Activated naive CD8-positive, alpha-beta T cell treated with anti-CD3 and anti-CD28 coated beads for 36 hours (primary cell): ENCODE measurements at places on chromosomes 5 and 9. TPM values are rescaled to one million over a fixed set of nuclear protein-coding genes. Genes with fewer than 3 reads are reported as not detected.

DNA sequence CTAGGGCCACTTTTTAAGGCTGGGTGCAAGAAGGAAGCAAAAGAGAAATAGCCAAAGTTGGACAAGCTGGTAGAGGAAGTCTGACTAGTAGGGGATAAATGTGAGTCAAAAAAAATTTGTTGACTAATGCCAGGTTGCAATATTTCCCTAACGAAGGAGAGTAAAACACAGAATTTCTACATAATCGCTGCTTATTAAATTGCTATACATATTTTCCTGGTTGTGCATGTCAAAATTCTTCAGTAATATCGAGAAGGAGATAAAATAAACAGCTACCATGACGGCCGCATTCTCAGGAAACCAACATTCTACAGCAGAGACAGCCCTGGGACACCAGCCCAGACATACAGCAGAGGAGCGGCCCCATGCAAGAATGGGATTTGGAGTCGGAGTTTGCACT is 148.3 kb downstream of the ESM1 start:
- H3K36me3 ChIP-seq, result no peaks in the 10 kb centered on the region
- no peak overlapping the region for H3K27ac ChIP-seq
- DNase-seq, result no peak
- H3K27me3 ChIP-seq, result peaks cover 10% of the 10 kb centered on the region

- H3K27me3 ChIP-seq, result peaks cover 4% of the 10 kb centered on the region
- no peaks in the 10 kb centered on the region for H3K4me1 ChIP-seq
- DNase-seq, result no peak
- no peak overlapping the region for H3K27ac ChIP-seq
These were observed 309.6 kb downstream of the ACTL7B start for GRCh38 chr9:108546215-108546614.

DNA sequence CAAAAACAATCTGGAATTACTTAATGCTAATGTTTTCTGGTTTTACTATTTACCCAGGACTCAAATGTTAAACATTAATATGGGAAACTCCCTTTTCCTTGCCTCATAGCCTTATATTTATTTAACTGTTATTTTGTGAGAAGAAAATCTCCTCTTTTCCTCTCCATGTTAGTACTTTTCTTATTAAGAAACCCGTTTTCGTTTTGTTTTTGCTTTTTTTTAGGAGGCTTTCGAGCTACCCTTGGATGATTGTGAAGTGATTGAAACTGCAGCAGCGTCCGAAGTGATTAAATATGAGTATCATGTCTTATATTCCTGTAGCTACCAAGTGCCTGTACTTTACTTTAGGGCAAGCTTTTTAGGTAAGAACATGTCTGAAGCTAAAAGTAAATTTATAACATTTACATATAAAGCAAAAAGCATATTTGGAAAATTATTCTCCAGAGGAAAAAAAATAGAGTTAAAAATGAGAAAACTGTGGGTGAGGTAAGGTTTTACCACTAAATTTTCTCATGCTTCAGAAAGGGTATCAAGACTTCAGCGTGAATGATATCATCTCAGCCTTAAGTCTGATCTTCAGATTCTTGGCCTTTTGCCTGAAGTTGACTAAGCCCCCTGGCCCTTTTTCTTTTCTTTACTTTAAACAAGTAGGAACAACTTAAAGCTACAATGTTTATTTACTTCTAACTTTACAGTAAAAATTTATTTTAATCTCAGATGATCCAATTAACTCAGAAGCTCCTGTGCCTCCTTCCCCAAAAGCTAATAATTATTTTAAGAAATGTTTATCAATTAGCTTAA is 113.8 kb downstream of the RPS23 start:
- H3K4me3 ChIP-seq, result no peak overlapping the region
- no peaks in the 10 kb centered on the region for H3K27me3 ChIP-seq
- peaks cover 7% of the 10 kb centered on the region for H3K4me1 ChIP-seq
- H3K27ac ChIP-seq, result no peak overlapping the region

DNA sequence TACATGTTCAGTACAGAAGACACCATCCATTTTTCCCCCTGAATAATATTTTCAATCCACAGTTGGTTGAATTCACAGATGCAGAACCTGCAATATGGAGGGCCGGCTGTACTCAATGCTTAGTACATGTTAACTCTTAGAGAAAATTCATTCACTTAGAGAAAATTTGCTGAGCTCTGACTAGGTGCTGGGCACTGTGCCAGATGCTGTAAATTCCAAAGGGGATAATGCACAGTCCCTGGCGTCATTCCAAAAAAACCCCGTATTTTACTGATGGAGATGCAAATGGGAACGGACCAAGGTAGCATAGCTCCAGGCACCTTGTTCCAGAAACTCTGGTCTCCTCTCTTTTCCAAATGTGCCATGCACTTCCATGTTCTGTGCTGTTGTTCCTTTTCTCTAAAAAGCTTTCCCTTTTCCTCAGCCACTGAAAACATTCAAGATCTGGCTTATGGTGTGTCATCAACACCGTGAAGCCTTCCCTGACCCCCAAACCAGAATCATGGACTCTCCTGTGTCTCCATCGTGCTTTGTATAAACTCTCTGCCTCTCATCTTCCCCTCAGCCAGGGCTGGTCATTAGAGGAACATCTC is 55.7 kb upstream of the COL15A1 start:
- DNase-seq, result no peak
- peaks cover 30% of the 10 kb centered on the region for H3K27me3 ChIP-seq
- H3K36me3 ChIP-seq, result no peaks in the 10 kb centered on the region
- H3K4me3 ChIP-seq, result no peak overlapping the region
- peaks cover 4% of the 10 kb centered on the region for H3K4me1 ChIP-seq

DNA sequence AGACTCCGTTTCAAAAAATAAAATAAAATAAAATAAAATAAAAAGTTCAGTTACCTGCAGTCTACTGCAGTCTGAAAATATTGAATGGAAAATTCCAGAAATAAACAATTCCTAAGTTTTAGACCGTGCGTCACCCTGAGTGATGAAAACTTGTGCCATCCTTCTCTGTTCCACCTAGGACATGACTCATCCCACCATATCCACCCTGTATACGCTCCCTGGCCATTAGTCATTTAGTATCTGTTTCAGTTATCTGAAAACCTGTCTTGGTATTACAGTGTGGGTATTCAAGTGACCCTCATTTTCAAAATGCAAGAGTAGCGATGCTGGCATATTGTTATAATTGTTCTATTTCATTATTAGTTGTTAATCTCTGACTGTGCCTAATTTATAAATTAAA is 51.8 kb upstream of the TEX48 start:
- peak overlapping the region; percentile 60 for H3K27ac ChIP-seq
- no peaks in the 10 kb centered on the region for H3K27me3 ChIP-seq
- peaks cover 28% of the 10 kb centered on the region for H3K36me3 ChIP-seq
- peaks cover 49% of the 10 kb centered on the region for H3K4me1 ChIP-seq

DNA sequence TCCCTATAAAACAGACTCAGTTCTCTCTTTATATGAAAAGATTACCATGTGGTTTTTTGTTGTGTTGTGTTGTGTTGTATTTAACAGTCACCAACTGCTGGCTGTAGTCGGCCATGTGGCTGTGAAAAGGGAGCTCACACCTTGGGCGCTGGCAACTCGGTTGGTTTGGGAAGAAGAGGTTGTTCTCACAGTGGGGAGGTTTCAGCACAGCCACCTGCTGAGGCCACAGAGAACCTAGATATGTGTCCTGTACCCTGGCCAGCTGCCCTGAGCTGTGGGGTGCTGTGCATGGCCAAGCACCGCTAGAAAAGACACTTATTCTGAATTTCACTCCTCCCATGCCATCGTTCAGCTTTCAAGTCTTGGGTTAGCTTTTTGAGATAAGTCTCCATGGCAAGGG is 58.8 kb downstream of the SYK start:
- H3K27me3 ChIP-seq, result peaks cover 3% of the 10 kb centered on the region
- H3K4me3 ChIP-seq, result no peak overlapping the region
- no peaks in the 10 kb centered on the region for H3K36me3 ChIP-seq
- H3K27ac ChIP-seq, result no peak overlapping the region
- no peak for DNase-seq

- H3K36me3 ChIP-seq, result peaks cover 5% of the 10 kb centered on the region
- no peak for DNase-seq
- H3K4me1 ChIP-seq, result peaks cover 8% of the 10 kb centered on the region
- no peak overlapping the region for H3K4me3 ChIP-seq
- H3K27ac ChIP-seq, result peak overlapping the region; percentile 73
These were observed 96.5 kb upstream of the RPS23 start for GRCh38 chr5:82374637-82375036.

- no peaks in the 10 kb centered on the region for H3K27me3 ChIP-seq
- DNase-seq, result peak; percentile 54
- H3K4me3 ChIP-seq, result no peak overlapping the region
- H3K4me1 ChIP-seq, result peaks cover 2% of the 10 kb centered on the region
- peaks cover 9% of the 10 kb centered on the region for H3K36me3 ChIP-seq
These were observed 18.7 kb upstream of the PTPDC1 start for GRCh38 chr9:94065535-94065961.

- peaks cover 38% of the 10 kb centered on the region for H3K4me1 ChIP-seq
- H3K27me3 ChIP-seq, result no peaks in the 10 kb centered on the region
- no peak overlapping the region for H3K27ac ChIP-seq
- no peak for DNase-seq
- H3K4me3 ChIP-seq, result no peak overlapping the region
These were observed 71.4 kb downstream of the MED27 start for GRCh38 chr9:132008184-132008803.

DNA sequence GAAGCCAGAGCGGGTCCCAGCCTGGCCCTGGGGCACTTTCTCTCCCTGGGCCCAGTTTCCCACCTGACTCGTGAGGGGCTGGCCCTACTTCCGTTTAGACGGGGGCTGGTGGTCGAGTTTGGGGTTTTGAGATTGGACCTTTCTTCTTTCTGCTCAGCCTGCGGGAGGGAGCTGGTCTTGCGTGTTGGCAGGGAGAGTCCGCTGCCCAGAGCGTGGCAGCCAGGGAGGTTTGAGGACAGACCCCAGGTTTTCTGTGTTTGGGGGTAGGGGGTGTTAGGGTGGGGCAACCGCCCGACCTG is 6.0 kb upstream of the PITX1 start:
- no peak for DNase-seq
- no peaks in the 10 kb centered on the region for H3K36me3 ChIP-seq
- H3K4me3 ChIP-seq, result no peak overlapping the region

DNA sequence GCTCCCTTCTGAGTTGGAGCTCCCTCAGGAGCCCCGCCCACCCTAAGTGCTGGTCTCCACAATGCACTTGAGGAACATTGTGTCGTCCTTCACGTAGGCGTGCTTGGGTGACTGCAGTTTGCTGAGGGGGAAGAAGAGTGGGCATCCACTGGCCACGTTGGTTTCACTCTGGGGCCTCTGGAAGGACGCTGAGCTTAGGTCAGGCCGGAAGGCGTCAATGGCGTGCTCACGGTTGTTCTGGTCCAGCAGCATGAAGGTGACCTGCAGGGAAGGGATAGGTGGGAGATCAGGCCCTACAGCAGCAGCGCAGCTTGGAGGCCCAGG is 21.7 kb downstream of the TRAF1 start:
- peaks cover 91% of the 10 kb centered on the region for H3K36me3 ChIP-seq
- DNase-seq, result no peak
- peak overlapping the region; percentile 96 for H3K27ac ChIP-seq
- peak overlapping the region; percentile 18 for H3K4me3 ChIP-seq
- peaks cover 88% of the 10 kb centered on the region for H3K4me1 ChIP-seq

DNA sequence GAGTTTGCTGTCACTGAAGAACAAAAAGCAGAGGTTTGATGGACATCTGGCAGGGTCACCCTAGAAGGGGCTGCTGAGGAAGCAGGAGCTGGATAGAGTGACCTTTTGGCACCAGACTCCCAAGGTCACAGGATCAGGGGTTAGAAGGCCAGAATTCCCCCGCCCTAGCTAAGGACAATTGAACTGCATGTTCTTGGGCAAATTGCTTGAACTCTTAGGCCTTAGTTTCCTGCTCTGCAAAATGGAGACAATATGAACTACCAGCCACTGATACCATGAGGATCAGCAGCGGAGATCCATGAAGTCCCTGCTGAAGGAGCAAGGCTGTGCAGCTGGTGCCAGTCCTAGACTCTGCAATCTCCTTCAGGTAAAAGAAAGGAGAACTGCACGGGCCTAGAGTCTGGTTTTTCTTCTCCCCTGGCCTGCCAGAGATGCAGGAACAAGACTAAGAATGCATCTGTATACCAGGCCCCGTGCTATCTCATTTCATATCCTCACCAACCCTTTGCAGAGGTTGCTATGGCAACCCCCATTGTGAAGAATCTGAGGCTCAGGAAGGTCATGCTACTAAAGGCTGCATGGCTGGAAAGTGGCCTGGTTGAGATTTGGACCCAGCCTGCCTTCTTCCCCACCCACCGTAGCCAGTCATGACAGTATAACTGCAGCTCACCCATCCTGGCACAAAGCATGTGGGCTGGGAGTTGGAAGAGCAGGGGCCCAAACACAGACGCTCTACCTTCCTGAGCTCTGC is 33.7 kb downstream of the CAMK2A start:
- H3K36me3 ChIP-seq, result no peaks in the 10 kb centered on the region
- DNase-seq, result no peak
- no peak overlapping the region for H3K4me3 ChIP-seq
- no peaks in the 10 kb centered on the region for H3K27me3 ChIP-seq
- H3K27ac ChIP-seq, result no peak overlapping the region

GRCh38 chr9:124776618-124776953 is 347 bp upstream of the OLFML2A start:
- DNase-seq, result no peak
- H3K36me3 ChIP-seq, result no peaks in the 10 kb centered on the region
- H3K4me1 ChIP-seq, result peaks cover 23% of the 10 kb centered on the region
- H3K27ac ChIP-seq, result no peak overlapping the region

DNA sequence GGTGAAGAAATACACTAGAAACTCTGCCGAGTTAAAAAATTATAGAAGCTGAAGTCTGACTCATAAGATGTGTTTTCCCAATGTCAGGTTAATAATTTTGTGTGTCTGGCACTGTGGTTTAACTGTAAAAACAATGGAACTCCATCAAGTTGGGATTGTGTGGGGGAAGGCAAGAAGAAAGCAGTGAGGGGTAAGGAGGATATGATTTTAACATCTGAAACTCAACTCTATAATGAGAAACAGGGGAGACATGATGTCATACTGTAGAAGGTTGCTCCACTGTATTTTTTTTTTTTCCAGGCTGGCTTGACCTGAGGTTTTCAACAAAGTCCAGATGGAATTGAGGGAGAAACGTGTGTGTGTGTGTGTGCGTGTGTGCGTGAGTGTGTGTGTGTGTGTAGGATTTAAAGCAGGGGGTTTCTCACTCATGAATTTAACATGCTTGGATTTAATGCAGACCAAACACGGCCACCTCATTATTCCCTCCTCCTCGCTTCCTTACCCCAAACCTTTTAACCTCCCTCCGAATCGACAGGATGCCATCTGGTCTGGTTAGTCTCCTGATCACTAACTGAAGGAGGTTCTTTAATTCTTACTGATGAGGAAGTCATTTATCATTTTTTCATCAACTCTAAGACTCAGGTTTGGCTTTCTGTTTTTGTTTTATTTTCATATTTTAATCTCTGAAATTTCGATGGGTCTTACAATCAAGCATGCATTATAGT is 140.2 kb upstream of the LPAR1 start:
- DNase-seq, result no peak
- no peaks in the 10 kb centered on the region for H3K36me3 ChIP-seq
- H3K4me3 ChIP-seq, result no peak overlapping the region
- H3K27me3 ChIP-seq, result peaks cover 11% of the 10 kb centered on the region
- H3K4me1 ChIP-seq, result no peaks in the 10 kb centered on the region
- H3K27ac ChIP-seq, result no peak overlapping the region

GRCh38 chr9:16561121-16561520 is 309.3 kb downstream of the BNC2 start:
- no peaks in the 10 kb centered on the region for H3K36me3 ChIP-seq
- H3K27me3 ChIP-seq, result no peaks in the 10 kb centered on the region
- H3K27ac ChIP-seq, result no peak overlapping the region
- no peaks in the 10 kb centered on the region for H3K4me1 ChIP-seq

The DRD1 gene
- total RNA-seq, result not detected

The OCLN gene
- total RNA-seq, result 0.40 TPM

The ANKRD20A1 gene
- not detected for total RNA-seq

The UBE2D2 gene
- 286 TPM for total RNA-seq

The SPAAR gene
- total RNA-seq, result not detected

The LIFR gene
- total RNA-seq, result not detected

The SLC23A1 gene
- not detected for total RNA-seq

The DIRAS2 gene
- not detected for total RNA-seq
